ENCODE measurements at places on chromosomes 12 and 14. TPM values are rescaled to one million over a fixed set of nuclear protein-coding genes. Genes with fewer than 3 reads are reported as not detected.

The C12orf50 gene
- 0.25 TPM for total RNA-seq

The TMPRSS12 gene
- total RNA-seq, result not detected

The PLEKHG3 gene
- total RNA-seq, result 10.1 TPM

The LYZ gene
- 0.37 TPM for total RNA-seq

The TAS2R46 gene
- total RNA-seq, result 3.3 TPM

The RPAP3 gene
- 29.5 TPM for total RNA-seq

The KLRK1 gene
- not detected for total RNA-seq

The B3GNT4 gene
- total RNA-seq, result 1.8 TPM

The SVOP gene
- total RNA-seq, result 79.3 TPM

Data from glutamatergic neuron (in vitro differentiated cells).